Pancreas (tissue), 10 donors: ENCODE measurements at places on chromosomes 7 and 10. TPM values are rescaled to one million over a fixed set of nuclear protein-coding genes. Genes with fewer than 3 reads are reported as not detected.

PTN gene
- total RNA-seq, result 0.35 TPM

PVRIG gene
- total RNA-seq, result not detected

MYO3A gene
- 1.8 TPM for total RNA-seq

DPP6 gene
- 1.9 TPM for total RNA-seq

DNA sequence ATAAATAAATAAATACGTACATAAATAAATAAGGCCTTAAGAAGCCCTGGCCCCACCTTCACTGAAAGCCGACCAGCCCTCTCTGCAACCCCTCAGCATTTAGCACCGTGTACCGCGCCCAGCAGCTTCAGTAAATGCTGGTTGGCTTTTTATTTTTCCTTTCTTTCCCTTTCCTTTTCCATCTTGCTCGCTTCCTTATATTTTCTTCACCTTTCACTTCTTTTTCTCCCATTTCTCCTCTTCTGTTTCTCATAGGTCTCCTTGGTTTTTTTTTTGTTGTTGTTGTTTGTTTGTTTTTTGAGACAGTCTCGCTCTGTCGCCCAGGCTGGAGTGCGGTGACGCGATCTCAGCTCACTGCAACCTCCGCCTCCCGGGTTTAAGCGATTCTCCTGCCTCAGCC is 11.2 kb downstream of the ZAN start:
- H3K27ac ChIP-seq, result no peak overlapping the region
- H3K36me3 ChIP-seq, result no peaks in the 10 kb centered on the region
- H3K27me3 ChIP-seq, result no peaks in the 10 kb centered on the region
- H3K4me1 ChIP-seq, result no peaks in the 10 kb centered on the region
- DNase-seq, result no peak

DNA sequence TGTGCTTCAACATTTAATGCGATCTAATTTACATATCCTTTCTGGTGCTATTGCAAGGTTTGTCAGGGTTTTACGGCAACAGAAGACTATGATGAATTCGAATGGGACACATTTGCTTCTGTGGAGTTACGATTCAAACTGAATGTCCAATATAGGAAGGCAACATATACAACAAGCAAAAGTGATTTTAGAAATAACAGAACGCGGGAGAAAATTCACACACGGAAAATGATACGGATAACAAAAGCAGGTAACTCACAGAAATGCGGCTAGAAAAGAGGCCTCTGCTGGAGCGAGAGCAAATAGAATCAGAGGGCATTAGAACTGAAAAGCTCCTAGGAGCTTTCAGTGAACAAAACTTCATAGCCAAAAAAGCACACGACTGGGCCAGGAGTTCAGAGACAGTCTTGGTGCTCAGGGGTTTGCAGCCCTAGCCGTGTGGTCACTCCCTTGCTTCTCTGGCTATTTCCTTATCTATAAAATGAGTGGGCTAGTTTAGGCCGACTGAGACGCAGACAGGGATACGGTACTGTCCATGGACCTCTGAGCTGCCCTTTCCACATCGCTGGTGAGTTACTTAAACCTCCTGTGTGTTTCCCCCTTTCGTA is 557 bp upstream of the TAX1BP1 start:
- no peaks in the 10 kb centered on the region for H3K27me3 ChIP-seq
- H3K4me1 ChIP-seq, result peaks cover 37% of the 10 kb centered on the region
- no peak for DNase-seq
- no peaks in the 10 kb centered on the region for H3K36me3 ChIP-seq
- H3K4me3 ChIP-seq, result peak overlapping the region; percentile 84
- peak overlapping the region; percentile 99 for H3K27ac ChIP-seq
